Mesothelial cell of epicardium (in vitro differentiated cells): ENCODE measurements at places on chromosomes 12 and 14.
A peak's percentile ranks its signal among the peaks of the same experiment; 100 is the strongest.

- peaks cover 3% of the 10 kb centered on the region for H3K4me1 ChIP-seq
- peaks cover 2% of the 10 kb centered on the region for H3K27me3 ChIP-seq
- no peak for DNase-seq
Measured at GRCh38 chr12:97681612-97682504, 219.3 kb downstream of the RMST start.

- H3K4me3 ChIP-seq: no peak overlapping the region
- no peak for DNase-seq
- no peak overlapping the region for H3K27ac ChIP-seq
Measured at GRCh38 chr14:72646861-72647528, 246.9 kb downstream of the DPF3 start.

DNA sequence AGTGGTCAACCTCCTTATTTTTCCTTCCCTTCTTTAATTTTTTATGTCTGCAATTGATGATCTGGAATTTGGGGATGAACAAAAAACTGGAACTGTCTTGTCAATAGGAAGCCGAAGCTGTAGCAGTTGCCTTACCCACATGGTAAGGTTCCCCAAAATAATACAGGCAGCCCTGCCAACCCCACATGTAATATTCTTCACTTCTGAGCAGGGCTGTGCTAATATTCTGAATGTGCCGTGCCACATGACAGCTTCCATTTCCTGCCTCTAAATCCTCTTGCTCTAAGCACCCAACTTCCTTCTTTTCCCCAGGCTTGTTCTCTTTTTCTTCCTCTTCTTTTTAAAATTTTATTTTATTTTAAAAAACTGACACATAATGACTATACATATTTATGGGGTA, 39.6 kb downstream of the GPATCH2L start:
- H3K27ac ChIP-seq: no peak overlapping the region
- peaks cover 12% of the 10 kb centered on the region for H3K4me1 ChIP-seq
- no peak for DNase-seq
- no peak overlapping the region for H3K4me3 ChIP-seq
- peaks cover 25% of the 10 kb centered on the region for H3K36me3 ChIP-seq

DNA sequence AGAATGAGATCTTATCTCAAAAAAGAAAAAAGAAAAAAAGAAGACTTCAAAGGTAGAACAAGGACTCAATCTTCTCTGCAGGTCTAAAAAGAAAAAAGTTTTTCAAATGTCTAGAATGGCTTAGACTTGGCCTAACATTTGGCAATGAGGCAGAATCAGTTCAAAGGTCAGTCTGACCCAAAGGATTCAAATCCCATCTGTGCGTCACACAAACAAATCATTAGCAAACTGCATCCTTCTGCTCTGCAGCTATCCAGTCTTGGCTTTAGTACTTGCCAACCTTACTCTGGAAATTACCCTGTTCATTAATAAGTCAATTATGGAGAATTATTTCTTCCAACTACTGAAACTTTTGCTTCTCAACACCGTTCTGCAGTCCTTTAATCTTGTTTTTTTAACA, 3.1 kb downstream of the YAF2 start:
- peaks cover 40% of the 10 kb centered on the region for H3K4me1 ChIP-seq
- peak overlapping the region; percentile 9 for H3K27ac ChIP-seq
- H3K4me3 ChIP-seq: peak overlapping the region; percentile 62
- H3K27me3 ChIP-seq: no peaks in the 10 kb centered on the region

DNA sequence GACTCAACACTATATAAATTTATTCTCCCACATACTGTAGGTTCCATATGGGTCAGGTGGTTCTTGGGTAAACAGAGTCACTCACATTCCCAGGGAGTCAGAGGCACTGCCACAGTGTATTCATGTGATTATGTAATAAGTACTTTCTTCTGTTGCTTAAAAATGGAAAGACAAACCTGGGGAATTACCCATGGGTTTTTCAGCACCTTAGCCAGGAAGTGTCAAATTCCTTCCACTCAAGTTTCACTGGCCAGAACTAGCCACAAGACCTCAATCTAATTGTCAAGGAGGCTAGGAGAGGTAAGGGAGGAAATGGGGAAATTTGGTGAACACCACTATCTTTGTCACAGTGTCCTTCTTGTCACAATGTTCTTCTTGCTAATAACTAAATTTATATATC, 333.2 kb upstream of the MDGA2 start:
- no peaks in the 10 kb centered on the region for H3K27me3 ChIP-seq
- H3K4me1 ChIP-seq: peaks cover 2% of the 10 kb centered on the region
- no peak for DNase-seq
- H3K36me3 ChIP-seq: no peaks in the 10 kb centered on the region
- no peak overlapping the region for H3K27ac ChIP-seq
- no peak overlapping the region for H3K4me3 ChIP-seq

DNA sequence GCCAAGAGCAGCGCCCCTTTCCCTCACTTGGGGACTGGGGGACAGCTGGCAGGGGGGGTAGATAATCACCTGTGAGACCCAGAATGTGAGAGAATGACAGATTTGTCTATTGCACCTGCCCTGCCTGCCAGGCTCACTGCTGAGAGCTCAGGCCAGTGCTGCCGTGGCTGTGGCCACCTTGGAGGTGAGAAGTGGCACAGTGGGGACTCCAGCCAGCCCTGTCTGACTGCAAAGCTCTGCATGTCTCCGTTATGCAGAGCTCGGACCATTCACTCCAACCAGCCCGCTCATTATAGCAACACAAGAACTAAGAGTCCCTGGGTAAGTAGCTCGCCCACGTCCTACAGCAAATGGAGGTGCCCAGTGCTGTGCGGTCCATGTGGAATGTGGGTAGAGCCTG, 88.8 kb downstream of the DICER1 start:
- no peak for DNase-seq
- H3K4me3 ChIP-seq: no peak overlapping the region
- H3K27ac ChIP-seq: peak overlapping the region; percentile 55
- peaks cover 36% of the 10 kb centered on the region for H3K4me1 ChIP-seq
- H3K27me3 ChIP-seq: peaks cover 2% of the 10 kb centered on the region

DNA sequence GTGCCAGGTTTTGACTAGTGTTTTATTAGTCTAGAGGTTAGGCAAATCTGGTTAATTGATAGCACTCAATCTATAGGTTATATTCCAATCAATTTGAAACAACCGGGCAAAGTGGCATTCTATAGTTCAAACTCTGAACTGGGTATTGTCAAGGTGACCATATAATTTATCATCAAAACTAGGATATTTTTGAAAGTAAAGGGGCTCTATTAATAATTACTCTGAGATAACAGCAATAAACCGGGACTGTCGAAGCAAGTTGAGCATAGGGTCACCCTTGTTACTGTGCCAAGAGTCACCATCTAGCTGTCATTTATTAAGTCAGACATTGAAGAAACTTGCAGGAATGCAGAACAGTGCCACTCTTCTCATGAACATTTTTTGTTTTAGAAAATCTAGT, 321.2 kb downstream of the RAD51B start:
- H3K4me3 ChIP-seq: no peak overlapping the region
- DNase-seq: no peak
- H3K4me1 ChIP-seq: peaks cover 73% of the 10 kb centered on the region
- no peaks in the 10 kb centered on the region for H3K36me3 ChIP-seq
- H3K27ac ChIP-seq: peak overlapping the region; percentile 99
- no peaks in the 10 kb centered on the region for H3K27me3 ChIP-seq

GRCh38 chr14:33968722-33969121, 17.8 kb upstream of the EGLN3 start:
- H3K4me3 ChIP-seq: no peak overlapping the region
- H3K27me3 ChIP-seq: no peaks in the 10 kb centered on the region
- DNase-seq: no peak
- peak overlapping the region; percentile 43 for H3K27ac ChIP-seq
- peaks cover 9% of the 10 kb centered on the region for H3K36me3 ChIP-seq

DNA sequence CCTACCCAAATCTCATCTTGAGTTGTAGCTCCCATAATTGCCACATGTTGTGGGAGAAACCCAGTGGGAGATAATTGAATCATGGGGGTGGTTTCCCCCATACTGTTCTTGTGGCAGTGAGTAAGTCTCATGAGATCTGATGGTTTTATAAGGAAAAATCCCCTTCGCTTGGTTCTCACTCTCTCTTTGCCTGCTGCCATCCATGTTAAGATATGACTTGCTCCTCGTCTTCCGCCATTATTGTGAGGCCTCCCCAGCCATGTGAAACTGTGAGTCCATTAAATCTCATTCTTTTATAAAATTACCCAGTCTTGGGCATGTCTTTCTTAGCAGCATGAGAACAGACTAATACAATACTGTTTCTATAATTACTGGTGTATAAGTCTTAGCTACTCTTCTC, 6.5 kb upstream of the BCAT1 start:
- no peaks in the 10 kb centered on the region for H3K27me3 ChIP-seq
- H3K27ac ChIP-seq: no peak overlapping the region
- H3K4me3 ChIP-seq: no peak overlapping the region

GRCh38 chr12:16159571-16159970, 117.9 kb downstream of the SLC15A5 start:
- no peak overlapping the region for H3K4me3 ChIP-seq
- no peak for DNase-seq
- H3K27ac ChIP-seq: no peak overlapping the region
- H3K4me1 ChIP-seq: no peaks in the 10 kb centered on the region
- no peaks in the 10 kb centered on the region for H3K36me3 ChIP-seq

DNA sequence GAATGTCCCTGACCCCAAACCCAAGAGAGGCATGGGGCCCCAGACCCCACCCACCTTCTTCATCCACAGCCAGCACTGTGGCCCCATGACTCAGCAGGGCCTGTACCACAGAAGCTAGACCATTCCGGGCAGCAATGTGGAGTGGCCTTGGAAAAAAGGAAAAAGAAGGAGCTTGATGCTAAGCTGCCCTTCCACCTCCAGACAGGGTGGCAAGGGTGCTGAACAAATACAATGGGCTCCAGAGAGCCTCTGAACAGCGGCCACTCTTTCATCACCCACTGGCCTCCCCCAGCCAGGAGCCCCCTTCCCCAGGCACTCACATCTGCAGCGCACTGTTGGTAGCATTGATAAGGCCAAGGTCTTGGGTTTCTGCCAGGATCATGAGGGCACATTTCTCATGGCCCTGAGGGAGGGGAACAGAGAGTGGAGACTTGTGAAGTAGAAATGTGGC, 13.9 kb downstream of the SLC39A5 start:
- no peak overlapping the region for H3K27ac ChIP-seq
- peaks cover 41% of the 10 kb centered on the region for H3K36me3 ChIP-seq
- H3K4me1 ChIP-seq: no peaks in the 10 kb centered on the region
- no peak overlapping the region for H3K4me3 ChIP-seq

- H3K27ac ChIP-seq: no peak overlapping the region
- H3K27me3 ChIP-seq: no peaks in the 10 kb centered on the region
- DNase-seq: no peak
- peaks cover 7% of the 10 kb centered on the region for H3K4me1 ChIP-seq
- H3K36me3 ChIP-seq: no peaks in the 10 kb centered on the region
Measured at GRCh38 chr12:85740186-85740585, 96.0 kb downstream of the RASSF9 start.

DNA sequence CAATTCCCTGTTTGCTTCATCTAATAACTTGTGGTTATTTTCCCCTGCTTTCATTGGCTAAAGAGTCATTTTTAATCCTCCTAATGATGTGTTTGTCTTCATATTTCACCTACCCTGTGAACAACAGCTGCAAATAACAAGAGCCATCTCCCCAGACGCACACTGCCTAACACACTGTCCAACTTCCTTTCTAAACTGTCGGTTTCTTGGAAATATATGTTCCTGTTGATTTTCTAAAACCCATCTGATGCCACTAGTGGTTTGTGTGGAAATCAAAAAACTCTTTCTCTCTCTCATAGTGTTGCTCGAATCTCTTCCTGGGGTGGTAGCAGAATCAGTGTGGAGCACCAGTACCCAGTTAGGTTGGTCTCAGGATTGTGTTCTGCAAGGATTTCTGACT, 226.9 kb downstream of the EPS8 start:
- H3K27ac ChIP-seq: no peak overlapping the region
- H3K27me3 ChIP-seq: peaks cover 15% of the 10 kb centered on the region
- peaks cover 30% of the 10 kb centered on the region for H3K4me1 ChIP-seq
- no peak overlapping the region for H3K4me3 ChIP-seq
- no peak for DNase-seq
- H3K36me3 ChIP-seq: peaks cover 3% of the 10 kb centered on the region

DNA sequence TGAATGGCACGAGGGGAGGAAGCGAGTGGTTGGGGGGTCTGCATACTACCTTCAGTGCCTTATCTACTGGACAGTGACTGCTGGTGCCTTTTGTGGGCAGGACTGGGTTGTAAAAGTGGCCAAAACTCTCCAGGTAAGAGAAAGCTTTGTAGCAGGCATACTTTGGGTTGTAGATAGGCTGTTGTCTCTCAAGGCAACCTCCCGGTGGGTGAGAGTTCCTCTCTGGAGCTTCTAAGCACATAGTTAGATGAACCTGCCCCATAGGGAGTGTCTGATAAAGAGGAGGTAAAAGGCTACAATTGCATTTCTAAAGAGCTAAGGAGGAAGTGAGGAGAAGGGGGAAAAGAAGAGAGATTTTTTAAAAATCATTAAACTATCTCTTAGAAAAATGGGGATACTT, 4.2 kb upstream of the DAD1 start:
- no peak overlapping the region for H3K4me3 ChIP-seq
- peaks cover 35% of the 10 kb centered on the region for H3K27me3 ChIP-seq
- no peak for DNase-seq
- no peaks in the 10 kb centered on the region for H3K36me3 ChIP-seq
- no peak overlapping the region for H3K27ac ChIP-seq

- H3K27me3 ChIP-seq: peaks cover 31% of the 10 kb centered on the region
- H3K36me3 ChIP-seq: no peaks in the 10 kb centered on the region
- no peak for DNase-seq
- H3K4me3 ChIP-seq: no peak overlapping the region
Measured at GRCh38 chr14:90111895-90112534, 50.2 kb downstream of the KCNK13 start.
